ENCODE measurements at places on chromosomes 1 and 21.

GRCh38 chr1:91281782-91282181 is 122.9 kb downstream of the HFM1 start:
- no peak for DNase-seq

DNA sequence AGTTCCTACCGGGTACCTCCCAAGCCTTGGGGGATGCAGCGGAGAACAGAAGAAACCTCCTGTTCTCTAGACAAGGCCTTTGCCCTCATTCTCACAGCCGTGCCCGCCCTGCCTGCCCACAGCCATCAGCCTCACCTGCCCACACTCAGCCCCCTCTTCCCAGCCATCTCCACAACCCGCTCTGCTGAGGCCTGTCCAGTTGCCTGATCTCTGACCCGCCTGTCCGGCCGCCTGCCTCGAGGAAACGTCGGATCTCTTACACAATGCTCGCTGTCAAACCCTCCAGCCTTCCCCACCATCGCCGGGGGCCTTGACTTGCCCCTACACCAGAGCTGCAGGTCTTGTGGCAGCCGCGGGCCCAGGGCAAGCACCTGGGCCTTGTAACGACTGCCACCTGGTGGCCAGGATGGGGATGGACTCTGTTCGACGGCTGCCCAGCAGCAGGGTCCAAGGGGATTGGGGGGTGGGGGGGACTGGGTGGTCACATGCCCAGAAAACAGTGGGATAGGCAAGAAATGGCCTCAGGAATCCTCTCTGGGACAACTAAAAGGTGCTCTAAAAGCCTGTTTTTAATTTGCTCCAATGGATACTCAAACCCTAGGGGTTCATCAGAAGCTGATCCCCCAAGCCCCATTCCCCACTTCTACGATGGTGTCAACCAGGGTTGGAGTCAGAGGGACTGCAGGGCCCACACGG is 31.0 kb downstream of the SLC45A1 start:
- peak; percentile 59 for DNase-seq

- DNase-seq = no peak
Observed at GRCh38 chr1:236913371-236914037, 90.7 kb downstream of the MT1HL1 start.

DNA sequence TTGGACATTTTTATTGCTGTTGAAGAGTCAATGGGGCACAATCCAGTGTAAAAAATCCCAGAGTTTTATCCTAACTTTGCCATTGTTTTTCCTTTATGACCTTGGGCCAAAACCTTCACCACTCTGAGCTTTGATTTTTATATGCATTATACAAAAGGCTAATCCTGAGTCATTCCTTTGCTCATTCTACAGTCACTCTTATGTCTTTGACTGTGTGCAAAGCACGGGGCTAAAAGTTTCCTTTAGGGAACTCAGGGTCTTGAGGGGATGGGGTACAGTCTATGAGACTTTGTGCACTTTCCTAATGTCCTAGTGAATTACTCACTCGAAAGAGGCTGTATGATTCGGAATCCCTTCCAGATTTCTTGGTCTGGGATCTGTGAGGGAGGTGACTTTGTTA is 543.2 kb upstream of the CAMK1G start:
- DNase-seq = no peak

- DNase-seq = no peak
Observed at GRCh38 chr1:29370067-29370466, 133.7 kb downstream of the PTPRU start.

DNA sequence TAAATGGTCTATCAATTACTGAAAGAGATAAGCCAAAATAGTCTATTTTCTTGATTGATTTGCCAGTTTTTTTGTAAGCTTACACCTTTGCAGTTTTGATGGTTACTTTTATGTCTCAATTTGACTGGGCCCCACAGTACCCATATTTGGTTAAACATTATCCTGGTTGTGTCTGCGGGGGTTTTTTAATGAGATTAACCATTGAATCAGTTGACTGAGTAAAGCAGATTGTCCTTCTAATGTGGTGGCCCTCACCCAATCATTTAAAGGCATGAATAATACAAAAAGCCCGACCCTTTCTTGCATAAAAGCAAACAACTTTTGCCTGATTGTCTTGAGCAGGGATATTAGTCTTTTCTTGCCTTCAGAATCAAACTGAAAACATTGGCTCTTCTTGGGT is 650.0 kb upstream of the RGS18 start:
- no peak for DNase-seq

DNA sequence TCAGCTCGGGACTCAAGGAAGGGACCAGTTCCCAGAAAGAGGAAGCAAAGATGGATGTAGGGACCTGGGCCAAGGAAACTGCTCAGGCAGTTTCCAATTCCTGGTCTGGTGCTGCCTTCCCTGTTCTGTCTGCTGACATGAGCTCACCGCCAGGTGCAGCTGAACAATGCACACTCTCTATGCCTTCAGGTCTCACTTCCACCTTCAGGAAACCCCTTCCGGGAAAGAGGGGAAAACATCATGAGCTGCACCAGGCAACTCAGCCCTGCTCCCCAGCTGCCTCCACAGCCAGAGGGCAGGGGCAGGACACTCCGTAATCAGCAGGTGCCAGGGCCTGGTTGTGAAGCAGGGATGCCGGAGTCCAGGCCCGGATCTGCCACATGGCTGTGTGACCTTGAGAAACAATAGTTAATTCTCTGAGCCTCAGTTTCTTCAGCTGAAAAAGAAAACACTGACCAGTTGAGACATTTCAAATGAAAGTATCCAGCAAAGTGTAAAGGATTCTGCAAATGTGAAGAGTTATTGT is 27.8 kb downstream of the SMIM12 start:
- DNase-seq = no peak

GRCh38 chr1:220966881-220967611 is 87.8 kb downstream of the HLX start:
- DNase-seq = no peak

- DNase-seq = no peak
Observed at GRCh38 chr1:205766570-205766969, 8.7 kb downstream of the RAB29 start.

DNA sequence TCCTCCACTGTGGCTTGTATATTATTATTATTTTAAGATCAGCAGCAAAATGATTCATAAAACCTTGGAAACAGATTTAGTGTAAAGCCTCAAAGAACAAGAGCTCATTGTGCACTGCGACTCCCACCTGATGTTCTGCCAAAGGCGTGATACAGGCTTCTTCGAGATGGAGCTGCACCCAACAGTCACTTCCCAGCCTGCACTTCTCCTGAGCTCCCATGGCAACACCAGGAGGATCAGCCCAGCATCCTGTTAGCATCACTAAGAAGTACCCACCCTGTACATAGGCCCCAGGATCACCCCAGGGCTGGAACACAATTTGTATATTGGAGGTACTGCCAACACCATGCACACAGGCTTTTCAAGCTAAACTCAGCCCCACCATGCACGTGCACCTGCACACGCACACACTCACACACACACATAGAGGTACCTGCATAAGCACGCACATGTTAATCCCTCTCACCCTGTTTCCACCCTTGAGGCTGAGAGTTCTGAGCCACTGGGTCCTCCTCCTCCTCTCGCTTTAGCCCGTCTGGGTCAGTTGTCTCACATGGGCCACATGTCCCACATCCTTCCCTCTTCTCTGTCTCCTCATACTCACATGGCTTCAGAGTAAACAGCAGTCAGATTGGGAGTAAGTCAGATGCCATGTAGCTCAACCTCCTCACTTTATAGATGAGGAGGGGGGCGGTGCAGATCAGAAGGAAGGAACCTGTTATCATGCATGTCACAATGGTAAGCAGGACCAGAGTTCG is 281.9 kb upstream of the POU3F1 start:
- no peak for DNase-seq

GRCh38 chr21:36021251-36021837 is 39.0 kb downstream of the SETD4 start:
- no peak for DNase-seq

- DNase-seq = peak; percentile 33
Observed at GRCh38 chr1:91555821-91556531, 55.3 kb downstream of the CDC7 start.

GRCh38 chr1:200153277-200154055 is 126.0 kb downstream of the NR5A2 start:
- peak; percentile 27 for DNase-seq

- DNase-seq = no peak
Observed at GRCh38 chr1:160438317-160438918, 38.1 kb downstream of the VANGL2 start.

DNA sequence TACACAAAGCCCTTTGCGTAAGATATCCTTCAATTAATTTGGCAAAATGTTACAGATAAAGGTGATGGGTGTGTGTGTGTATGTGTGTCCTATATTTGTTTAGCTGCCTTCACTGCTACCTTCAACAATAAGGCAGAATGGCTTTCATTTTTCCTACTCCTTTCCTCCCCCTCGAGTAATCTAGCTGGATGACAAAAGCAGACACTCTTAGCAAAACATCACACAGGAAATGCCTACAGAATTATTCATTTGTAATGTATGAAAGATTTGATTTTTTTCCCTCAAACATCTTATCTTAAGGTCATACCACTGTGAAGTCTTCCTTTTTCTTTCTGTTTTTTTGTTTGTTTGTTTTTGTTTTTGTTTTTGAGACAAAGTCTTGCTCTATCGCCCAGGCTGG is 10.6 kb downstream of the PTPN22 start:
- DNase-seq = no peak

DNA sequence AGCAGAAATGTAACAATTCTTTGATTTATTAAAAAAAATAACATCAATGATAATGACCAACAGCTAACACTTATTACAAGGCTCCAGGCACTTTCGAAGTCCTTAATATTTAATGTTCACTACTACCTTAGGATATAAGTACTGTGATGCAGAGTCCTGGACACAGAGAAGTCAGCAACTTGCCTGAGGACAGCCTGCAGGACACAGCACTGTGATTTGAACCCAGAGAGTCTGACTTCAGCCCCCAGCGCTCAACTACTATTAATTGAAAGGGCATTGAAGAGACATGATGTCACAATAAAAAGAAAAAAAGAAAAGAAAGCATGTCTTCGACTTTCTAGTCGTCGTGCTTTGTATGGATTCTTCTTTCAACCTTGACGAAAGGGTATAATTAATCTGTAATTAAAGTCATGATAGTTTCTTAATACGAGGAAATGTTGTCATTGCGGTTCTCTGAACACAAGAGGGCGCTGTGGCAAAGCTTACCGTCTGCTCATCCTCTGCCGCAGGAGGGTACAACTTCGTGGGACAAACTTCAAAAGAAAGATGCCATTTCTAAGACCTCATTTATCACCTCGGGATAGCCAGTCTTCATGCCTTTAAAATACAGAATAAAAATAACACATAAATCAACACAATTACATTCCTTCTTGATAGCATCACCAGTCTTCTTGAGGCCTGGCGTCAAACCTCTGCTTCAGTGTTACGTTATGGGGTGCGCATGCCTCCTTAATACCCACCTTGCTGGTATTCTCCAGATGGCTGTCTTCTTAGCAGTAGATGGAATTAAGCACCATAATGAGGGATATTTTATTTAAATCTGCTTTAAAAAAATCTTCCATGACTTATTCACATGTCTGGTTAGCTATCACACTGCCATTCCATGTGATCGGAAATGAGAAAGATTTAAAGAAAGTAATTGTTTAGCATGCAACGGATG is 240.1 kb downstream of the DISC1 start:
- DNase-seq = peak; percentile 25

GRCh38 chr1:184161071-184161698 is 109.7 kb downstream of the TSEN15 start:
- no peak for DNase-seq

DNA sequence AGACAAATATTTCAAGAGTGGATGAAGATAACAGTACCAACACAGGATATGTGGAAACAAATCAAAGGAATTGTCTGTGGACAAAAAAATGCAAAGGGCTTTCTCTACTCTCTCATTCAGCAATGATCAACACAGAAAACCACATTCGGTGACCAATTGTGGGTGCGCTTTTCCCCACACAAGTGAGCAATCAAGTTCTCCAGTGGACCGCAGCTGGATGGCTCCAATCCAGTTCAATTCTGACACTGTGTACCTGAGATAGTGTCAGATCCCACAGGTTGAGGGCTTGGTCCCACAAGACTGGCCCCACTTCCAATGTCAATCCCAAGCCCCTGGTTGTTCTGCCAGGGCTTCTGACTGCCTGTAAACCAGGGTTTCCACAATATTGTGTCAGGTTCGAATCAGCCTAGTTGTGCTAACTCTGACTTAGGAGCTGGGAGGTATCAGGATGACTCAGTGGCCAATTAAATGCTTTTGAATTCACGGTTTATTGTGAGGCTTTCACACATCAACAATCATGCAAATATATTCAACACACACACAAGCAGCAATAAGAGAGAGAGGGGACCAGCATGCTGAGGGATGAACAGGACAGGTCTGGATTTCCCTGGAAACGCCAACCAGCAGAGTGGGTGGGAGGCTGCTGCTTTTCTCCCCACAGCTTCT is 87.0 kb upstream of the BTG3 start:
- no peak for DNase-seq

DNA sequence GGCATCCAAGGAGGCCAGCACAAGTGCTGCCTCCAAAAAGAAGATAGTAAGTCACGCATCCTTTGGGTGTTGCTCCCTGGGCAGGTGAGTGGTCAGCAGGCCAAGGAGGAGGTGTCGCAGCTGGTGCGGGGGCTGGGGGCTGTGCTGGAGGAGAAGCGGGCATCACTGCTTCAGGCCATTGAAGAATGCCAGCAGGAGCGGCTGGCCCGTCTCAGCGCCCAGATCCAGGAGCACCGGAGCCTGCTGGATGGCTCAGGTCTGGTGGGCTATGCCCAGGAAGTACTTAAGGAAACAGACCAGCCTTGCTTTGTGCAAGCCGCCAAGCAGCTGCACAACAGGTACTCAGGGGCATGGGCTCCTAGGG is 4.3 kb downstream of the TRIM46 start:
- DNase-seq = no peak

- DNase-seq = no peak
Observed at GRCh38 chr1:212453156-212453857, 20.6 kb downstream of the NENF start.

- DNase-seq = no peak
Observed at GRCh38 chr1:197838836-197839235, 63.6 kb upstream of the DENND1B start.

DNA sequence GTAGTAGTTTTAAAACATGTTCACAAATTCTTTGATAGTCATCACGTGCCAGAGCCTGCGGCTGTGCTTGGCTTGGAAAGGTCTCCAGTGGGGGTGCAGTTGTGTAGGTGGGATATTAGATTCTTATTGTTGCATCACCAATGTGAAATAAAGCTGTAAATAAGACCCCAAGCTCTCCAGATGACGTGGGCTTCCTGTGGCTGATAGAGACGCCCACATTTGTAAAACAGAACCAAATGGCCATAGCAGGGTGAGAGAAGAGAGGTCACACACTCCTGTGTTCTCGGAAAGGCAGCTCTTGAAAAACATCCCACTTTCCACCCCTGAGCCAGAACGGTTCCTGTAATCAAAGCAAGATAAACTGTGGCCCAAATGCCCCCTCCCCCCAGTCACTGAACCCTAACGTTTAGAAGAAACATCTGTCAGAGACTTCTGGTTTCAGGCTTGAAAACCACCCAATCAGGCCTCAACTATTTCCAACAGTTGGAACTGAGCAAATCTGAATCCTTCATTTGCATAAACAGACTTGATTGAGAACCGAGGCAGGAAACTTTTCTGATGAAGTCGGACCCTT is 6.6 kb upstream of the NTPCR start:
- no peak for DNase-seq

- DNase-seq = no peak
Observed at GRCh38 chr1:160578525-160579191, 638 bp downstream of the CD84 start.

GRCh38 chr1:26786437-26787380 is 1.0 kb upstream of the PIGV start:
- no peak for DNase-seq

- no peak for DNase-seq
Observed at GRCh38 chr21:8994640-8995511, 1526.5 kb upstream of the TPTE start.
